ENCODE measurements at places on chromosomes 7 and 10. TPM values are rescaled to one million over a fixed set of nuclear protein-coding genes. Genes with fewer than 3 reads are reported as not detected.

DNA sequence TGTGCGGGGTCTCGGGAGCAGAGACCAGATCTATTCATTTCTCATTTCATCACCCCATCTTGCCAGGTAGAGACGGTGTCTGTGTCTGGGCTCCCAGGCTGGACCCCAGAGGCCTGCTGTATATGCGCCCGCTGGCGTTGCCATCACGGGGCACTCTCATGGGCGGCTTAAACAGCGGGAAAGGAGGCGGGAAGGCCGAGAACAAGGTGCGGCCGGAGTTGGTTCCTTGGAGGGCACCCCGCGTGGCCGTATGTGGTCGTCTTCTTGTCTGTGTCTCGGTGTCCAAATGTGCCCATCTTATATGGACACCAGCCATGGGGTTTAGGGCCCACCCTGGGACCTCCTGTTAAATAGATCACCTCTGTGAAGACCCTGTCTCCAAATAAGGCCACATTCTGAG lies 2.1 kb upstream of the CFAP46 start:
- peaks cover 4% of the 10 kb centered on the region for H3K4me1 ChIP-seq
- peaks cover 29% of the 10 kb centered on the region for H3K27me3 ChIP-seq
- H3K27ac ChIP-seq = no peak overlapping the region
- H3K36me3 ChIP-seq = no peaks in the 10 kb centered on the region
- no peak overlapping the region for H3K4me3 ChIP-seq
- DNase-seq = no peak

- peaks cover 19% of the 10 kb centered on the region for H3K36me3 ChIP-seq
- H3K27ac ChIP-seq = no peak overlapping the region
- H3K4me1 ChIP-seq = no peaks in the 10 kb centered on the region
- H3K4me3 ChIP-seq = no peak overlapping the region
Observed at GRCh38 chr7:139718141-139718540, 59.7 kb downstream of the HIPK2 start.

DNA sequence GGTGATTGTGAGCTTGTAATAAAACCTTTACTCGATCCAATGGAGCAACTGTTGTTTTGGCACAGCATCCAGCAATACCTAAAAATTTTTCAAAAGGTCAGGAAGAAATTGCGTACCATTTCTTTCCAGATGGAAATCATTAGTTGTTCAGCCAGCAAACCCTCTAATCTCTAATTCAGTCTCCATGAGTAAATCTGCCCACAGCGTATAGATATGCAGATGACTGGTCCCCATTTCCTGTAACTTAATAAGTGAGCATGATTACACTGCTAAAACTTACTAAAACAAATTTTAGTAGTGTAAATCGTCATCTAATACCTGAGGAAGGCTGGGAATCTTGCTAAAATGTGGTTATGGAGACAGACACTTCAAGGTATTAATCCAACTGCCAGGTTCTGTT lies 10.6 kb downstream of the SLC25A16 start:
- H3K36me3 ChIP-seq = peaks cover 5% of the 10 kb centered on the region
- no peak overlapping the region for H3K4me3 ChIP-seq
- H3K4me1 ChIP-seq = no peaks in the 10 kb centered on the region
- no peaks in the 10 kb centered on the region for H3K27me3 ChIP-seq
- no peak for DNase-seq

GRCh38 chr7:70573071-70573661 lies 558.8 kb upstream of the GALNT17 start:
- no peaks in the 10 kb centered on the region for H3K4me1 ChIP-seq
- no peak overlapping the region for H3K27ac ChIP-seq
- H3K36me3 ChIP-seq = no peaks in the 10 kb centered on the region
- no peak for DNase-seq
- no peaks in the 10 kb centered on the region for H3K27me3 ChIP-seq

GRCh38 chr10:89295597-89295996 lies 6.2 kb upstream of the IFIT2 start:
- no peak for DNase-seq
- peaks cover 27% of the 10 kb centered on the region for H3K27me3 ChIP-seq
- H3K4me3 ChIP-seq = no peak overlapping the region

GRCh38 chr7:106143711-106144337 lies 31.7 kb upstream of the SYPL1 start:
- no peak overlapping the region for H3K27ac ChIP-seq
- H3K4me1 ChIP-seq = no peaks in the 10 kb centered on the region
- H3K36me3 ChIP-seq = no peaks in the 10 kb centered on the region
- no peak overlapping the region for H3K4me3 ChIP-seq

DNA sequence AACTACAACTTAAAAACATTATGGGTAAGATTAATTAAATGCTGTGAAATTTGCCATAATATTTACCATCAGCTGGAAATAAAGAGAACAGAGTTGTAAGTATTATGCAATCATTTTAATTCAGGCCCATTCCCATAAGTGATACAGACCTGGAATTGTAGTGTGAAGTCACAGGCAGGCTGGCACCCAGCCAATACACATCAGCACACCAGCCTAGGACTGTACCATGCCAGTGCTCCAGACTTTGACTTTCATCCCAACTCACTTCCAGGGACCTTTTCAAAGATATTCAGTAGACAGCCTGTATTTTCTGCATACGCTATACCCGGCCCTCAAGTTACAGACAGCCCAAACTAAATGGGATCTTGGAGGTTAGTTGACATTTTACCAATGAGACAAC lies 143.3 kb downstream of the TES start:
- H3K4me3 ChIP-seq = no peak overlapping the region
- no peaks in the 10 kb centered on the region for H3K4me1 ChIP-seq
- H3K27me3 ChIP-seq = peaks cover 11% of the 10 kb centered on the region
- no peak overlapping the region for H3K27ac ChIP-seq

- H3K27ac ChIP-seq = no peak overlapping the region
- no peak for DNase-seq
Observed at GRCh38 chr7:136016649-136017395, 39.7 kb upstream of the MTPN start.

PLXDC2 gene
- total RNA-seq = not detected

VSTM2A gene
- not detected for total RNA-seq

NEBL gene
- not detected for total RNA-seq
